ENCODE measurements at places on chromosomes 5 and 9.

GRCh38 chr9:2066312-2067273 is 51.4 kb downstream of the SMARCA2 start:
- no peak for DNase-seq

GRCh38 chr9:124843456-124844034 is 9.7 kb upstream of the WDR38 start:
- DNase-seq, result no peak

- no peak for DNase-seq
These were observed 34.9 kb upstream of the FCHO2 start for GRCh38 chr5:72920690-72921502.

DNA sequence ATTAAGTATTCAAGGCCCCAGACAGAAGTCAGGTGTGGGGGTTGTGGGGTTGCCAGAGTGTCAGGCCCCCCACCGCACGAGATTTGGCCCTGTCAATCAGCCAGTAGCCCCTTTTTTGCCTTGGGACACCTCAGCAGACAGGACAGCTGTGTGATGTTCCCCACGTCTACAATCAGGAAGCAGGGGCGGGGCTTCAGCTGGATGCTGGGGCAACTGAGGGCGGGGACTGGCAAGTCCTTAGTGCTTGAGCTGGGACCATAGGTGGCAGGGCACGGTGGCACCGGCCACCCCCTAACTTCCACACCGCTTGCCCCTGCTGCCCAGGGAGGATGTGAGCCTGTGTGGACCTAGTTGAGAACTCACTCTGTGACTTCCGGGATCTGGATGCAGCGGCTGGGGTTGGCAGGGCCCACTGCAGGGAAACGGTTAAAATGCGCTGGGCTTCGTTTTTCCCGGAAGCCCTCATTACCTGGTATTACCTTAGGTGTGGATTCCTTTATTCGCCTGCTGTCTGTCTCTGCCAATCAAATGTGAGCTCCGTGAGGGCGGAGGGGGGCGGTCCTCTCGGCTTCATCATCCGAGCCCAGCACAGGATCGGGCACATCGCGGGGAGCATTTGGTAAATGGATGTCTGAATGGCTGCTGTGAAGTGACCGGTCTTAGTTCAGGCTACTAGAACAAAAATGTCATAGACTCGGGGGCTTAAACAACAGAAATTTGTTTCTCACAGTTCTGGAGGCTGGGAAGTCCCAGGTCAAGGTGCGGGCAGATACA is 7.5 kb upstream of the GTF3C5 start:
- DNase-seq, result no peak

GRCh38 chr9:86772635-86772993 is 174.7 kb downstream of the GAS1 start:
- DNase-seq, result no peak

DNA sequence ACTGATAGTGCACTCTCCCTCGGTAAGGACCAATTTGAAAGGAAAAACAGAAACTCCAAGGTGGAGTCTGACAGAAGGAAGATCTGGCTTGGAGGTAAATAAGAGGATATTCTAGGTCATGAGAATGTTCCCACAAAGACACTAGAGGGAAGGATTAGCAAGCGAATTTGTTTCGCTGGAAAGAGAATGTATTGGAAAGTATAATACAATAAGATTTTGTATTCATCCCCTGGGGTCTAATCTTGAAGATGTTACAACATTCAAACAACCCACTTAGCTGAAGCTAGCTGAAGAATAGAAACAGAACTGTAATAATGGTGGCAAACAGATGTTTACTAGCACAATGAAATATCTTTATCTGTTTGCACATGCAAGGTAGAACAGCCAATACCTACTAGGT is 158.7 kb downstream of the GNAQ start:
- DNase-seq, result no peak

- DNase-seq, result no peak
These were observed 381.4 kb downstream of the GADD45G start for GRCh38 chr9:89986190-89986589.

- no peak for DNase-seq
These were observed 112.9 kb downstream of the CHSY3 start for GRCh38 chr5:130017173-130017572.

- DNase-seq, result no peak
These were observed 101.9 kb downstream of the NFIB start for GRCh38 chr9:14212077-14212476.
